T-helper 22 cell (primary cell): ENCODE measurements at places on chromosomes 6 and 20.

GRCh38 chr6:107128175-107128574, 12.9 kb upstream of the BEND3 start:
- DNase-seq = no peak

DNA sequence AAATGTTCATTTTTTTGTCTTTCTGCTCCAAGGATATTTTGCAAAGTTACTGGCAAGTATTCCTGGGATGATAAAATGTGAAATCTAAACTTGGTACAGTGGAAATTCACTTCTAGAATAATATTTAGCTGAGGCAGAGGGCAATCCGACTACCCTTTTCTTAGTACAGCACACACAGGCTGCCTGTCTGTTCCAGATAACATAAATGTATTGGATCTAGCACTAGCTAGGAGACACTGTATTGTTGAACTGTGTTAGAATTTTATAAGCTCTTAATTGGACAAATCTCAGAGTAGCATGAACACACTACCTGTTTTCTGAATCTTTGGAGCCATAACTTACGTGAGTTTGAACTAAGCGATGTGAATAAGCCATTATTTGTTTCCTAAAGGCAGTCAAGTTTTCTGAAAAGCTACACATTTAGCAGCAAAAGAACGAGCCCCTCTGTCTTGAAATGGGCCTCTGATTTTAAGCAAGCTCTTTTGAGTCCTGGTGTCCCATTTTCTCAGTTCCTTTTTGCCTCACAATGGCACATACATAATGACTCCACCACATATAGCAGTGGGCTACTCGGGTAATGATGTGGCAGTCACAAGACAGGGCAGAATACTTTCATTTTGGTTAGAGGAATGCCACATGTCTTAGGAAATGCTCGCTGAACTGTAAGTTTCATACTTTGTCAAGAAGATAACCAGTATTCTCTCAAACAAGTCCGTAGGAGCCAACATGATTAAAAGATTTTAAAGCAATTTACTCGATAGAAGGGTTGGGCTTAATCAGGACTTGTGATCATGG, 116.5 kb upstream of the ESR1 start:
- no peak for DNase-seq

GRCh38 chr6:160973311-160974250, 18.0 kb upstream of the MAP3K4 start:
- DNase-seq = no peak

DNA sequence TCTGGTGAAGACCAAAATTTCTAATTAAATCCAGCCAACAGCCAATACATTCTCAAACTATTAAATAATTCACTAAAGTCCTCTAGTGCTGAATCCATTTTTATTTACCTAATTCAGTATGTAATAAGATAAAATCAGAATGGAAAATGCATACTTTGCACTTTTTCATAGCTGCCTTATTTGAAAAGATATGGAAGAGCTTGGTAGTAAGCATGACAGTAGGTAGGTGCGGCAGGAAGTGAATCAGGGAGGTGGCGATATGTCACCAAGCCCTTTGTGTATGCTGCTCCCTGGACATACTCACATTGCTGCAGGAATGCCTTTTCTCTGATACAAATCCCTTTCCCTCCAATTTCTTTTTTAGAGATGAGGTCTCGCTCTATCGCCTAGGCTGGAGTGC, 10.2 kb upstream of the TGM3 start:
- no peak for DNase-seq

GRCh38 chr6:148790817-148791216, 44.0 kb downstream of the UST start:
- no peak for DNase-seq

GRCh38 chr6:31681135-31681671, 336 bp upstream of the LY6G5C start:
- no peak for DNase-seq

- DNase-seq = no peak
These were observed 223.2 kb upstream of the ECI2 start for GRCh38 chr6:4358414-4359107.

GRCh38 chr6:74249658-74250057, 553.7 kb downstream of the CD109 start:
- no peak for DNase-seq
